ENCODE measurements at places on chromosomes 2 and 18.

DNA sequence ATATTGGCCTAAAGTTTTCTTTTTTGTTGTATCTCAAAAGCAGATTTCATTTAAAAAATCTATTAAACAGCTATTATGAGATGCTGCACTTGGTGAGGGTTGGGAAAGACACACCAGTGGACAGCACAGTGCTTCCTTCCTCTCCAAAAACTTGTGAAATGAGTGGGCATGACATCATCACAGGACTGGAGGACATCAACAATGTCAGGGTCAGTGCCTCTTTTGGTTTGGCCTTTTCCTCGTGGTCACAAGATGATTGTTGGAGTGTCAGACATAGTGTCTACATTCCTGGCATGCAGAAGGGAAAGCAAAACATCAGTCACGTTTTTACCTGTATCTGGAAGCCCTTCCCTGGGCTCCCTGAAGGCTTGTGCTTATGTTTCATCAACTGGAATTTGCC, 49.6 kb downstream of the IL1R2 start:
- DNase-seq = no peak

- DNase-seq = no peak
Observed at GRCh38 chr18:70641156-70641775, 352.4 kb downstream of the SOCS6 start.

DNA sequence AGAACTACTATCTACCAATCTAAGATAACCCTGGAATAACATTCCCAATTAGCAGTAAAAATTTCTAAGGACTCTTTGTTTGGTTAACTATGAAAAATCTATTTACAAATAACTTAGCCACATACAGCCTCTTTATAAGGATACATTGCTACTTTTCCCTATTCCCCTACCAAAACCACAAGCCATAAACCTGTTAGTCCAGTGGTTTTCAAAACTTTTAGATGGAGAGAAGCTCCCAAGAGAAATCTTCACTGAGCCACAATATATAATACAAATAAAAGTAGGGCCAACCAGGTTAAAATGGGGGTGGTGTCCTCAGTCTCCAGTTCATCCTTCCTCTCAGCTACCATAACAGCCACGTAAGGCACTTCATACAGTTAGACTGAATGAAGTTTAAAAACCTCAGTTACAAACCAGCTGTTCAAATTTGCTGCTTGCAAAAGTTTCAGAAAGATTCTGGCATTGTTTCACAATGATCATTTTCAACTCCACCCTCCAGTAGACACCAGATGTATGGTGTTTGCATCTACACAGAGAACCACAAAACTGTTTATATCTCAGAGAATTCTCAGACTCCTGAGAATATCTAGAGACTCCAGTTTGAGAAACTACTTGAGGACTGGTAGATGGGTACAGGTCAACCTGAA, 26.0 kb downstream of the SOS1 start:
- DNase-seq = no peak

DNA sequence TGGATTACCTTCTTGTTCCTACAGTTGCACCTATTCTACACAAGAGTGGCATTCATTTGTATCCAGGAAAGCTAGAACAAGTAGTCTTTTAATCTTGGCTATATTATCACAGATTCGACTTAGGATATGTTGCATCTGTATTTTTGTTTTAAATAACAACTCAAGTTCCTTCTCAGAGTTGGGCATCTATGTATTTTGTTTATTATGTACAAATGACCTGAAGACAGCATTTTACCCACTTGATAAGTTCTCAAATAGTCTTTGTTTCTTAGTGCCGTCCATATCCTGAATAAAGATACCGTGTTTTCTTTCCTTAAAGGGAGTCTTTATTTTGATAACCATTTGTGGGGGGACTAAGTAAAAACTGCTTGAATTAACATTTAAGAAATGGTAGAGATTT, 2.9 kb downstream of the ITPRID2 start:
- no peak for DNase-seq

- no peak for DNase-seq
Observed at GRCh38 chr18:63255435-63255834, 64.1 kb downstream of the BCL2 start.

DNA sequence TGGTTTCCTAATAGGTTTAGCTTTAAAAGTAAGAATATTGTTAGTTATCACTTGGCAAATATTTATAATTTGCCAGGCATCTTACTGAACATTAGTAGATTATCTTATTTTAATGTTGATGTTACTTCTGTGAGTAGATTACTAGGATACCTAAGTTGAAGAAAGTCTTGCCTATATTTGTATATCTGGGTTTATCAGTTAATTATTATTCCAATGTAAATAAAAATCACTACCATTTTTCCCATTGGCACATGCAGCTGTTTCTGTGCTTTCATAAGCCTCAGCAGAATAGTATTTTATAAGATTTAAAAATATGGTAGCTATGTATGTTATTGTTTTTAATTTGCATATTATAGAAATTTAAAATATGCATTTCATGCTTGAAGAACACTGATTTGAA, 16.3 kb upstream of the TRIM43B start:
- no peak for DNase-seq

- DNase-seq = no peak
Observed at GRCh38 chr18:75691483-75691882, 264.0 kb upstream of the SMIM21 start.

- DNase-seq = no peak
Observed at GRCh38 chr2:229375251-229375650, 104.2 kb upstream of the PID1 start.

GRCh38 chr2:224098481-224099230, 59.6 kb upstream of the SERPINE2 start:
- no peak for DNase-seq

DNA sequence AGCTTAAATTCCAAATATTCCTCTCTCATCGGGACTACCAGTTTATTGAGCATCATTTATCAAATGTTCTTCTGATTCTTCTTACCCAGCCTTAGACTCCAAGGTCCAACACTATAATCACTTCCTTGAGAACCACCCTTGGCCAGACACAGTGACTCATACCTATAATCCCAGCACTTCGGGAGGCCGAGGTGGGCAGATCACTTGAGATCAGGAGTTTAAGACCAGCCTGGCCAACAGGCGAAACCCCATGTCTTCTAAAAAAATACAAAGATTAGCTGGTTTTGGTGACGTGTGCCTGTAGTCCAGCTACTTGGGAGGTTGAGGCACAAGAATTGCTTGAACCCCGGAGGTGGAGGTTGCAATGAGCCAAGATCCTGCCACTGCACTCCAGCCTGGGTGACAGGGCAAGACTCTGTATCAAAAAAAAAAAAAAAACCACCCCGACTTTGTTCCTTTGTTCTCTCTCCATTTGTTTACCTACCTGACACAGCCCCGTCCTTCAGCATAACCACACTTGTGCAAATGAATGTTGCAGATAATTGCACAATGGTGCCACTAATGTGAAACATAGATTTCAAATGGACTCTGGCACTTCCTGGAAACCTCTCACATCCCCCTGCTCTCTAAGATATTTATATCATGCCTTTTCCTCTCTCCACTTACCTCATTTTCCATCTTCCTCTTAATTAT, 38.9 kb upstream of the LPIN2 start:
- DNase-seq = no peak

DNA sequence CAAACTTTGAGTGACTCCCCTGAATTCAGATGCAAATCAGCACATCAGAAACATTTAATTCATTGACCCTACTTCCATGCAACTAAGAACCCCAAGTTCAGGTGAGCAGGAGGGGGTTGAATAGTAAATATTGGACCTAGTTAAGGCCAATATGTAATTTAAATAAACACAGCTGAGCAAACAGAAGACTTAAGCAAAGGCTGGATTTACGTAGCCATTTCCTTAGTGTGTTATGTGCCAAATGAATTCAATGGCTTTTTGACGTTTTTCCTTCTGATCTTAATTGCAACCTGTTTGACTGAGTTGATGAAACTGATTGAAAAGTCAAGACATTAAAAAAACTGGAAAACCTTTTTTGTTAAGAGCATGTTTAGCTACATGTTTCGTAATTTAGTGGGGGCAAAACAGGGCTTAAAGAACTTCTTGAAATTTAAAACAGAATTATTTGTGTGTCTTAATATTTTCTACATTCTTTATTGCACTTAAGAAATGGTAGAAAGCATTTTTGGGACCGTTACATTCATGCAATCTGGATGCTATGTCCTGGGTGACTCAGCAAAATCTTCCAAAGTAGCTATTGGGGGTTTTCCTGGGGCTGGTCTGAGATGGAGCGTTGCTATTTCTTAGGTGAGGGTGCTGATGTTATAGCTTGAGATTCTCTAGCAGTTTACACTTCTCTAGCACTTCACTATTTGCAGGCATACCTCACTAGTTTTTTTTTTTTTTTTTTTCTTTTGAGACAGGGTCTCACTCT, 25.5 kb upstream of the KCNE4 start:
- DNase-seq = no peak

GRCh38 chr18:9204659-9205058, 68.1 kb downstream of the ANKRD12 start:
- no peak for DNase-seq

DNA sequence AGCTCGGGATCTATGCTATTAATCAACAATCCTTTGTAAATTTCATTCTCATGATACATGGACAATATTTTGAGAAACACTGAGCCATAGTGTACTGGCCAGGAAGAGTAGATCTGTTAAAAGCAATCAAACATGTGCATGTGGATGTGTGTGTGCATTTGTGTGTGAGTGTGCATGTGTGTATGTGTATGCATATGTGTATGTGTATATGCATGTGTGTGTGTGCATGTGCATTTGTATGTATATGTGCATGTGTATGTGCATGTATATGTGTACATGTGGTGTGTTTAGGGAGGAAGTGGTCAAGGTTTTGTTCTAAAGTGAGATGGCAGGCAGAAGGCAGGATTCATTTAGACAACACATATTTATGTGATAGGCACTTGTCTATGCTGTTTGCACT, 623.8 kb downstream of the ADCYAP1 start:
- no peak for DNase-seq

DNA sequence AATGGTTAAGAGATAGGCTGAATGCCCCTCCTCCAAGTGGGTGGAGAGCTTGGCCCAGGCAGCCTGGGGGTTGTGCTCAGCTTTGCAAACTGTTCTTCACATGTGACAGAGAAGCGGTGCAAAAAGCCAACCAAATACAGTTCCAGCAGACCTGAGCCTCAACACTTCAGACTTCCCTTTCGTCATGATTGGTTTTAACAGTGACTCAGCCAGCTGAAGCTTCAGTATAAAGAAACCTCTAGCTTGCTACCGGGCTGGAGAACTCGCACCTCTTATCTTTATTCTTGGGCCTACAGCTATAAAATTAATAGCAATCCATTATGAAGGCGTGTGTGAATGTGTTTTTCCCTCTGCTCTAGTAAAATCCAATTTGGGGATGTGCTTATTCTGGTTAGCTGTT, 20.0 kb downstream of the SETBP1 start:
- DNase-seq = no peak

- DNase-seq = no peak
Observed at GRCh38 chr2:230874876-230875275, 10.1 kb downstream of the ITM2C start.

GRCh38 chr2:197131558-197131855, 179.1 kb downstream of the ANKRD44 start:
- no peak for DNase-seq

GRCh38 chr2:81437456-81438000, 1133.0 kb upstream of the LRRTM1 start:
- no peak for DNase-seq

GRCh38 chr2:57884281-57884680, 162.3 kb upstream of the VRK2 start:
- no peak for DNase-seq

GRCh38 chr2:123566291-123566946, 458.7 kb upstream of the CNTNAP5 start:
- no peak for DNase-seq

- peak; percentile 5 for DNase-seq
Observed at GRCh38 chr2:158024288-158024898, 77.3 kb upstream of the UPP2 start.

DNA sequence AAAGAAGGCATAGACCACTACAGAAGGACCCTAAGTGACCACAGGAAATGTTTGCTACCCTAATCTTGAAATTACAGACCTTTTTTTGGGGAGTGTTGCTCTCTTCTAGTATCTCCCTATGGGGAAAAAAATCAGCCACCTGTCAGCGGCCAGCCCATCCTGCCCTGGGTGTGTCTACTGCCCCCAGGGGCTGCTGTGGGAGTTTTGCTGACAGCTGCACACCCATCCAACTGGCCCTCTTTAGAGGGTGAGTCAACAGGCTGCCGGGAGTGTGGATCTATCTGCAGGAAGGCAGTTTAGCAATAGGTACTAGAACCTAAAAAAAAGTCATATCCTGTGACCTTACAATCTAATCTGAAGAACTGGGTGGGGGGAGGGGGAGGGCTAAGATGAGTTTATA, 796 bp upstream of the DYSF start:
- DNase-seq = no peak
